ENCODE measurements at places on chromosomes 7 and 10.

GRCh38 chr10:116715341-116715740 lies 27.0 kb downstream of the HSPA12A start:
- no peak for DNase-seq

- DNase-seq = no peak
These were observed 27.0 kb downstream of the LMOD2 start for GRCh38 chr7:123682690-123683089.

GRCh38 chr7:21198921-21199320 lies 229.0 kb upstream of the SP4 start:
- DNase-seq = no peak

DNA sequence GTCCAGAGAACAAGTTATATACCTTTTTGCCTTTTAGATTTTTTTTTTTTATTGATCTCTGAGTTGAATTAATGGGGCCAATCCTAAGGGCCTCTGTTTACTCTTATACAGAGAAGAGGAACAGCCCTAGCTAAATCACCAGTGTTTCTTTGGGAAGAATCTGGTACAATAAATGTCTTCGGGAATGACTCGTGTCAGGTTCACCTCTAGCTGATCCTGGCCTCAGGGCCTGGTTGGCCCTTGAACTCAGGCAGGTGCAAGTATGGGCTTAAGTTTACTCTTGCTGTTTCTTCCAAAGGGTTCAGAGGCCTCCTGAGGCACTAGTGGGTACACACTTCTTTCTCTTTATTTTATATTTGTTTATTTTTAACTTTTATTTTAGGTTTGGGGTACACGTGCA lies 71.0 kb downstream of the LRMDA start:
- no peak for DNase-seq

- DNase-seq = no peak
These were observed 11.9 kb upstream of the LRRC27 start for GRCh38 chr10:132319853-132320653.

- peak; percentile 74 for DNase-seq
These were observed 13.7 kb upstream of the KBTBD2 start for GRCh38 chr7:32905175-32905662.

GRCh38 chr10:51020200-51020599 lies 54.1 kb upstream of the PRKG1 start:
- no peak for DNase-seq

GRCh38 chr10:117541909-117542705 lies 439 bp upstream of the EMX2 start:
- no peak for DNase-seq

GRCh38 chr10:74880041-74880440 lies 53.6 kb downstream of the KAT6B start:
- DNase-seq = no peak

DNA sequence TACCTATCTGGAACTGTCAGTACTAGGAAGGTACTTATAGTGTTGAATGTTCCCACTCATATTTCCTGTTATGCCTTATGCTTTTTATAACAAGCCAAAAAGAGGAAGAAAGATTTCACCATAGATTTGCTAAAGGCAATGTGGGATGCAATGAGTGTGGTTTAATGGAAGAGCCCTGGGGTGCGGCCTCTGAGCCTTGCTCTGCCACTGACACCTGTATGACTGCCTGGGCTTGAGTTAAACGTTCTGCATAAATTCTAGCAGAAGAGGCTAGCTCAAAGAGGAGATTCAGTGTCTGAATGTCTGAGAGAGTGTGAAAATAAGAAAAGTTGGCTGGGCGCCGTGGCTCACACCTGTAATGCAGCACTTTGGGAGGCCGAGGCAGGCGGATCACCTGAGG lies 143.8 kb downstream of the TPST1 start:
- no peak for DNase-seq

DNA sequence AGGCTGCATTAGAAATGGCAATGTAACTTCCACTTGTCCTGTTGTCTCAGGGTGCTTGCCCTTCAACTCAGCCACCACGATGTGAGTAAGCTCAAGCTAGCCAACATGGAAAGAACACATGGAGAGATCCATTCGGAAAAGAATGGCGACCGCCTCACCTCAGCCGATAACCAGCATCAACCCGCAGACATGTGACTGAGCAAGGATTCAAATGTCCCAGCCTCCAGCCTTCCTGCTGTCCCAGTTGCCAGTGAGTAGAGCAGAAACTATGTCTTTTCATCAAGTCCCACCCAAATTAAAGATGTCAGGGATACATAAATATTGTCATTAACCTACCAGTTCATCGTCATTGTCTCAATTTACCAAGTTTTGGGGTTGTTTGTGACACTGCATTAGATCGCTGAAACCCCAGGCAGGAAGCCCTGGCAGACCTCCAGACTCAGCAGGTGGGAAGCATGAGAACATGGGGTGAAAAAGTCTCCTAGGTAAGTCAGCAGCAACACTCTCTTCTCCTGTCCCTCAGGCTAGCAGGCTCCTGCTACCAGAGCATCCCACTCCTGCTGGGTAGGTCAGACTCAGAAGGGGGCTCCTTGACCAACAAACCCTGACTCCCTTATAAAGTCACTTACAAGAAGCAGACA lies 67.0 kb downstream of the OSBPL3 start:
- DNase-seq = no peak

GRCh38 chr10:12061124-12061523 lies 7.6 kb upstream of the DHTKD1 start:
- no peak for DNase-seq

DNA sequence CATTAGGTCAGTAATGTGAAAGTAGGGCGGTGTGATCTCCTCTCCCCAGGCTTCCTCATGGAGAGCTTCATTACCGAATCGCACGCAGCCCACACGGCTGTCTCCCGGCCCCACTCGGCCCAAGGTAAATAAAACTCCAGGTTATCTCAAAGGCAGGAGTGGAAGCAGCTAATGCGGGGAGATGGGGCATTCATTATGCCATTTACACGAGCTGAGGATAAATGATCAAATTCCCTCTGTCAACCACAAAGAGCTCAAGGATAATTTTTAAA lies 93.5 kb downstream of the ADARB2 start:
- no peak for DNase-seq

- DNase-seq = no peak
These were observed 494.3 kb downstream of the PTPRN2 start for GRCh38 chr7:158093156-158093796.

- no peak for DNase-seq
These were observed 214.0 kb upstream of the TMEM72 start for GRCh38 chr10:44697116-44697515.

GRCh38 chr10:79385392-79385795 lies 38.1 kb downstream of the PPIF start:
- peak; percentile 61 for DNase-seq

GRCh38 chr7:22885797-22886261 lies 63.2 kb upstream of the TOMM7 start:
- no peak for DNase-seq

GRCh38 chr10:5014936-5015335 lies 11.3 kb upstream of the AKR1C2 start:
- no peak for DNase-seq

- DNase-seq = no peak
These were observed 2.4 kb upstream of the ARID5B start for GRCh38 chr10:61899069-61899531.

DNA sequence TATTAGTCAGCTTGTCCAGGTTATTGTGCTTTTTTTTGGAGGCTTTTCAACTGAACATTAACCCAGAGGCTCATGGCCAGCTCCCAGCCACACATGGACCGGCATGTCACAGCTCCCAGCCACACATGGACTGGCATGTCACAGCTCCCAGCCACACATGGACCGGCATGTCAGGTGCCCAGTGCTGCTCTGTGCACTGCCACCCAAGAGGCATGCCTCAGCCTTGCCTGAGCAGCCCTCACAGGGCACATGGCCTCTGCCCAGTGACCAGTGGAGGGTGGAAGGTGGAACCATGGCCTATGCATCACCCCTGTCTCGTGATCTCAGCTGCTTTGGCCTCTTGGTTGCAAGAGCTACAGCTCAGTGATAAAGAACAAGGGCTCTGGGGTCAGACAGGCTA lies 119.8 kb downstream of the OAT start:
- peak; percentile 39 for DNase-seq

DNA sequence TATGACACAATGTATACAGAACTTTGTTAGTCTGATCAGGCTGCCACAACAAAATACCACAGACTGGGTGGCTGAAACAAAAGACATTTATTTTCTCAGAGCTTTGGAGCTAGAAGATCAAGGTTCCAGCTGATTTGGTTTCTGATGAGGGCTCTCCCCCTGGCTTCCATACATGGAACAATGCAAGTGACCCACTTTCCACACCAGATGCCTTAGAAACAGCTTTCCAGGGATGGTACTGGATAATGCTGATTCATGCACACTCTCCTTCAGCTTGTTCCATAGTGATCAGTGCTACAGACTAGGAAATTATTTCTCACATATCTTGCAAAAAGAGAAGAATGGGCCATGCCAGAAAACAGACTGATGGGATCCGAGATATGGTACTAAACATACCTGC lies 1274.9 kb upstream of the SORCS1 start:
- no peak for DNase-seq

GRCh38 chr7:79118143-79118542 lies 335.3 kb downstream of the MAGI2 start:
- DNase-seq = no peak

GRCh38 chr10:132926070-132926469 lies 16.3 kb downstream of the CFAP46 start:
- no peak for DNase-seq

DNA sequence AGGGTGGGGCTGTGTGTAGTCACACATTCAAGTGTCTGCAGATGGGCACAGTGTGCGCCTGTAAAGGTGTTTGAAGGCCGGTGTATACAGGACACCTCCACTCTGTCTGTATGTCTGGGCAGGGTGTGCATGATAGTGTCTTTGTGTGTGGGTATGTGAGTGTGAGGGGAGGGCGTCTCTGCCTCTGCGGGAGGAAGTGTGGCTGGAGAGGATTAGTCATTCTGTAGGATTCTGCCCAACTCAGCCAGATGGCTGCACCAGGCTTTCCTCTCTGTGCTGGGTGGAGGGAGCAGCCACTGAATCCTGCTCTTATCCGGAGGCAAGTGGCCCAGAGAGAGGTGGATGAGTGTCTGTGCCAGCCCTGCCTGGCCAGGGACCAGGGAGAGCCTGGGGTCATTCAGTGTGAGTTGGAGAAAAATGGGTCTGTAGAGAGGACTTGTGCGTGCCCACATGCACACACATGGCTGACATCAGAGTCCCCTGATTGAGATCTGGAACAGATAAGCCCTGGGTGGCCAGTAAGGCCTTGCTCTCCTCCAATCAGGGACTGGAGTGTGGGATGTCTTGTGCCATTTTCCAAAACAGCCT lies 1.7 kb downstream of the SFXN3 start:
- peak; percentile 87 for DNase-seq

DNA sequence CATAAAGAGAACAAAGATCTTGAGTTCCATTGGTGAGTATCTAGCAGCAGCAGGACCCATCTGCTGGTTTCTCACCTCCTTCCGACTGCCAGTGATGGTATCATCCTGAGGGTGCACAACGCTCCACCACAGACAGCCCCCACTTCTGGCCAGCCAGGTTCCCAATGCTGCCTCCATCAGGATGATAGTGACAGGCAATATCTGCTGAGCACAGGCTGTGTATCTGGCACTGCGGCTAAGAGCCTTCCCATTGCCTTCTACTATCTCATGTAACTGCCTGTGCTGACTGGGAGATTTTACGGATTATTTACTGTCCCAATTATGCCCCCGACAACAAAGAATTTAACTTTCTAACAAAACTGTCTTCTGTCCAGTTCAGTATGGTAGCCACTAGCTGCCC lies 352.4 kb upstream of the AOAH start:
- DNase-seq = no peak

DNA sequence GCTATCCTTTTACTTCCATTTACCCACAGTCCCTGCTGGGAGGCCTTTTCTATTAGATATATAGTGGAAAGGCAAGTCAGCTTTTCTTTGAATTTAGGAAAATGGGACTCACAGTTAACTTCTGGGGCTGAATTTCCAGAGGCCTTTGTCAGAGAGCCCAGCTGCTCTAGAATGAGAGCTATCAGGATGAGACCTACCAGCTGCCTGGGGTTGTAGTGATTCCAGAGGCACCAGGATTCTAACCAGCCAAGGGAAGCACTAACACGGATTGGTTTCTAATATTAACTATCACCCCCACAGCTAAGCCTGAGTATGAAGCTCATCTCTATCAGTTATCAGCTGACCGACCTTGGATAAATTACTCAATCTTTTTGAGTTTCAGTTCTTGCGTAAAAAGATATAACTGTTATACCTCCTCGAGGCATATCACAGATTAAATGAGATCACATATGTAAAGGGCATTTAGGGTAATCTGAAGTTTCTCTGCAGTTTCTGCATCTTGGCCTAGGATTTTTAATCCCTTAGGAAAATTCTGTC lies 56.6 kb upstream of the CALD1 start:
- DNase-seq = no peak

DNA sequence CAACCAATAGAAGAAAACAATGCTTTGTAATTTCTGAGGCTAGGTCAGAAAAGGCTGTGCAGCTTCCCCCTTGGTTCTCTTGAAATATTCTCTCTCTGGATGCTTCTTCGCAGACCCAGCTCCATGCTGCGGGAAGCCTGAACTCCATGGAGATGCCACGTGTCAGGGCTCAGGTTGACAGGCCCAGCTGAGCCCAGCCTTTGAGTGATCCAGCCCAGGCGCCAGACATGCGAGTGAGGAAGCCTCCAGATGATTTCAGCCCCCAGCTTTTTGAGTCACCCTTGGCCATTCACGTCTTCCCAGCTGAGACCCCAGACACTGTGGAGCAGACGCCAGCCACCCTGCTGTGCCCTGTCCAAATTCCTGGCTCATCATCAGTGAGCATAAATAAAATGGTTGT lies 378.4 kb upstream of the NRP1 start:
- DNase-seq = no peak

DNA sequence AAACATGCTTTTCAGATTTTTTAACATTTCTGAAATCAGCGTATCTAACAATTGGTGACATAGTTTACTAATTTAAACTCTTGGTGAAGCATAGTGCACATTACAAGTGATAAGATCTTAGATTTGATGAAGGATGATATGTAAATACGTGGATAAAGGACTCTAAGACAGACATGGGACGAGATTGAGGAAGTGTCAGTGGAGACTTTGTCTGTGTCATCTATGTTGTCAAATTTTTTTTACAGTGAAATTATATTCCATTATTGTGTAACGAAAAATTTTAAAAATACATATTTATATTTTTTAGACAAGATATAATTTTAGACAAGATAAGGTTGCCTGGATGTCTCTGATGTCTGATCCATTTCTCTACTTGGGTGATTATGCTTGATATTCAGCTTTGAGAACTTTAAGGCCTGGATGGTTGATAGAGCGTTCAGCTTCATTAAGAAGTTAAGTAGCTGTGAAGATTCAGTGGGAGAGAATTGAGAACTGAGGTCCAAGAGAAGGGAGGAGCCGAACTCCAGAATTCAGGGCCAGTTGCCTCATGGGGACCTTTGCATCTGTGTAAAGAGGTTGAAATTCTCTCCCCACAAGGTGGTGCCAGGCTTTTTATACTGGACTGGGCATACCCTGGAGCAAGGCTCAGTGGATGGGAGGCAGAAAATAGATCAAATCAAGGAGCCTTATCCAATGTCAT lies 62.7 kb downstream of the KAT6B start:
- DNase-seq = no peak

GRCh38 chr10:101894742-101895141 lies 51.1 kb upstream of the KCNIP2 start:
- no peak for DNase-seq
